ENCODE measurements at places on chromosomes 16 and 17. TPM values are rescaled to one million over a fixed set of nuclear protein-coding genes. Genes with fewer than 3 reads are reported as not detected.
A peak's percentile ranks its signal among the peaks of the same experiment; 100 is the strongest.

TOX3 gene
- total RNA-seq: not detected

CCNF gene
- total RNA-seq: 52.2 TPM

DNA sequence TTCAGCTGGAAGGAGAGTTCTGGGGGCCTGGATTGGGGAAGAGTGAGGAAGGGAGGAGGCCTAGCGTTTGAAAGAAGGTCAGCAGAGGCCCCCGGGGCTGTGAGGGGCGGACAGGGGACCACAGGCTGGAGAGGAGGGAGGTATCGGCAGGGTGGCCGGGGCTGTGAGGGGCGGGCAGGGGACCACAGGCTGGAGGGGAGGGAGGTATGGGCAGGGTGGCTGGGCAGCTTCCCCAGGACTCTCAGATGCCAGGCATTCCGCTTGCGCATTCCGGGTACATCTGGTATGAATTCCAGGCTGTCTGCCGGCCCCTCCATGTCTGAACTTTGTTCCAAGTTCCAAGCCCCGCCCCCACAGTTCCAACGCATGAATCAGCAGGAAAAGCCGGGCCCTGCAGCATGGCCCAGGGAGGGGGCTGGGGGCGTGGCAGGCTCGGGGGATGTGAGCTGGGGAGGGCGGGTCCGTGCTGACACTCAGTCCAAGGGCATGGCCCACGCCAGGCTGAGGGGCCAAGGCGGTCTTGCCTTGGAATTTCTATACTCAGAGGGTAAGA lies 4.3 kb upstream of the TLCD2 start:
- H3K36me3 ChIP-seq: no peaks in the 10 kb centered on the region
- peaks cover 26% of the 10 kb centered on the region for H3K4me1 ChIP-seq
- DNase-seq: peak; percentile 56
- peak overlapping the region; percentile 86 for H3K4me3 ChIP-seq
- H3K27ac ChIP-seq: no peak overlapping the region
- H3K27me3 ChIP-seq: peaks cover 4% of the 10 kb centered on the region

DNA sequence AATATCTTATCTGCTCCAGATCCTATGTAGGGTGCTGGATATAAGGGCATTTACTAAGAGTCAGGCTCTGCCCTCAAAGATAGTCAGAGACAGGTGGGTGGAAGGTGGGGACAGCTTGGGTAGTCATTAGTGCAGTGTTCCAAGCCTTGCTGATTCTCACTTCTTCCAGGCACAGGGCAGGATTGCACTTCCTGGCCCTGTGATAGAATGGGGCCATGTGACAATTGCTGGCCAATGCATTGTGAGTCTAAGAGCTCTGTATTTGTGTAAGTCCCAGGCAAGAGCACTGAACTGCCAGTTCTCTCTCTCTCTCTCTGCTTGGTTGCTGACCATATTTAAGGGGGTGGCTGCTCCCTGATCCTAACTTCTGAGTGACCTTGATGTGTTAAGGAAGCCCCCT lies 112.1 kb downstream of the C16orf78 start:
- H3K4me3 ChIP-seq: no peak overlapping the region
- no peaks in the 10 kb centered on the region for H3K27me3 ChIP-seq
- peaks cover 3% of the 10 kb centered on the region for H3K4me1 ChIP-seq
- H3K27ac ChIP-seq: no peak overlapping the region

GRCh38 chr16:78421181-78421708 lies 321.8 kb downstream of the WWOX start:
- no peak overlapping the region for H3K4me3 ChIP-seq
- no peak for DNase-seq
- H3K4me1 ChIP-seq: no peaks in the 10 kb centered on the region
- no peak overlapping the region for H3K27ac ChIP-seq
- H3K27me3 ChIP-seq: no peaks in the 10 kb centered on the region
- H3K36me3 ChIP-seq: peaks cover 6% of the 10 kb centered on the region

DNA sequence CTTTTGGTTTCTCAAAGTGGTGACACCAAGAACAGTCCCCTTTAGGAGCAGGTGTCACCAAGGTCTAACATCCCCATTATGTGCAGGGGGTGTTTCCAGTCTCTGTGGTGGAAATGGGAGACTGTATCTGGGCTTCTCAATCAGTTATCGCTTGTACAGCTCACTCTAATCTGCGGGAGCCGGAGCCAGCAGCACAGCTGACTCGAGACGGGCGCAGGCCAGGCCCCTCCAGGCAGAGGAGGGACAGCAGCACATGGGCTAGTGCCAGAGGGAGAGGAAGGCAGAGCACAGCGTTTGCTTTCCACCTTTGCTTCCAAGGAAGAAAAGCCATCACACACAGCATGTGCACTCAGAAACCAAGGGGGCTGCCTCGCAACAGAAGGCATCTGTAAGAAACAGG lies 91.2 kb upstream of the CREBBP start:
- no peak overlapping the region for H3K27ac ChIP-seq
- H3K4me1 ChIP-seq: peaks cover 2% of the 10 kb centered on the region
- H3K36me3 ChIP-seq: peaks cover under 1% of the 10 kb centered on the region
- no peak for DNase-seq
